IMR-90 (cell line): ENCODE measurements at places on chromosomes 6 and 20. TPM values are rescaled to one million over a fixed set of nuclear protein-coding genes. Genes with fewer than 3 reads are reported as not detected.

- DNase-seq = no peak
These were observed 97.7 kb downstream of the LY86 start for GRCh38 chr6:6686176-6686575.

Gene GPLD1
- total RNA-seq = 0.18 and 0.28 TPM in 2 replicates

Gene OOEP
- total RNA-seq = not detected in 2 replicates

Gene PXDC1
- 66.4 and 72.2 TPM in 2 replicates for total RNA-seq

GRCh38 chr6:91487696-91488392 is 901.0 kb upstream of the MAP3K7 start:
- DNase-seq = no peak

- no peak for DNase-seq
These were observed 253.1 kb upstream of the SUPT3H start for GRCh38 chr6:45630801-45631200.

Gene CST2
- not detected in 2 replicates for total RNA-seq

- no peak for DNase-seq
These were observed 14.3 kb upstream of the GOPC start for GRCh38 chr6:117616391-117617209.
